BJ (cell line): ENCODE measurements at places on chromosomes 7 and 10.

GRCh38 chr7:51217804-51218203 lies 98.8 kb downstream of the COBL start:
- no peak for DNase-seq

DNA sequence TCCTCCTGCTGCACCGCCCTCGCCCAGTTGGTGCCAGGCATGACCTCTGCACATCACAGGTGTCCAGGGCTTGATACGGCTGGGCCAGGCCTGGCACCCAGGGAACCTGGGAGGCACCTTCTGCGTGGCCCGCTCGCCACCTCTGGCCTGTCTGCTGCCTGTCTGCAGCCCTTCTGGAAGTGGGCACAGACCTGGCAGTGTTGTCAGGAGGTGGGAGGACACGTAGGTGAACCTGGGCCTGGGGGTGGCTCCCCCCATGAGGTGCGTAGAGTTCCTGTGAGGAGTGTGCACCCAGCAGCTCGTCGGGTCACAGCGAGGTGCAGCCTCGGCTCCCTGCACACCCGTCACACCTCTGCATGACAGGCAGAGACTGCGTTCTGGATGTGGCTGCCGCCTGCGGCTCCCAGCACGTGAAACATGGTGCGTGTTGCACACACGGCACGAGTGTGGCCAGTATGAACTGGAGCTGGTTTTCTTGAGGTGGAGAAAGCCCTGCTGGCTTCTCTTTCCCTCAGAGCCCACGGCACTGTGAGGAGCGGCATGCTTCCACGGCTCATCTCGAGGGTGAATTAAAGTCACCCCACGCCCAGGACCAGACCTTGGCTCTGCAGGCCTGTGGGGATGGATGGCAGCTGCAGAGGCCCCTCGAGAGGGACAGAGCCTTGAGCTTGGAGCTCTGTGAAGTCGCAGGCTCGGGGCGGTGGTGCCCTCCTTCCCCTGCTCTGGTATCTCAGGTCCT lies 24.8 kb downstream of the INPP5A start:
- no peak for DNase-seq

DNA sequence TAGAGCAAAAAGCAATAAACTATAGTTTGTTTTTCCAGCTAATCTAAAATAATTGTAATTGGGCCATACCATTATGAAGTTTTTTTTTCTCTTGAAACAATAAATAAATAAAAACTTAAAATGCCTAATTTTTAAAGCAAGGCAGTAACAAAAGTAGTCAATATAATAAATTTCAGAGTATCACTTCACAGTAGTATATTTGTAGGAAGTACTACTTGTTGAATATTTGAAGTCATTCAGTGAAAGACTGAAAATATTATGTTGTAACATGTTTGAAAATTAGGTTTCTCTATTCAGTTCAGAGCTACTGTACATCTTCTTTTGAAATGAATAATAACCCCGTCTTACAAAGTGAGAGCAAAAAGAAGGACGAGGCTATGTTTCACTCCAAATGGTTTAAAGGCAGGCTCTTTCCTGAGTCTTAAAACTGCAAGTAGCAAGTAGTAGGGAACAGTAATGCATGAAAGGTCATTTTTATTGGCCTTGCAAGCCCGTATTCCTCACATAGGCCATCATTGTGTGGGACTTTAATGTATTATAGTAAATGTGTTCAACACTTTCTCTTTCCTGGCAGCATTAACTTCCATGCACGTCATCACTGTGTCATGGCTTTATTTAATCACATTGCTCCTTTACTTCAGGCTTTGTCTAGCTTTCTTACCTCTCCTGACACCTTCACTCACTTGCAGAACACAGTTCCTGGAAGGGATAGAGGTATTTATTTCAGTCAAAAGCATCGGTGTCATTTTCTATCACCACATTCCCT lies 141.4 kb downstream of the VTI1A start:
- DNase-seq = no peak

- no peak for DNase-seq
Measured at GRCh38 chr10:93701866-93702209, 554 bp downstream of the FRA10AC1 start.
